Spinal cord (tissue), 10 donors: ENCODE measurements at places on chromosomes 6 and 20.

GRCh38 chr6:15132854-15133670 is 112.8 kb upstream of the JARID2 start:
- no peak for DNase-seq

DNA sequence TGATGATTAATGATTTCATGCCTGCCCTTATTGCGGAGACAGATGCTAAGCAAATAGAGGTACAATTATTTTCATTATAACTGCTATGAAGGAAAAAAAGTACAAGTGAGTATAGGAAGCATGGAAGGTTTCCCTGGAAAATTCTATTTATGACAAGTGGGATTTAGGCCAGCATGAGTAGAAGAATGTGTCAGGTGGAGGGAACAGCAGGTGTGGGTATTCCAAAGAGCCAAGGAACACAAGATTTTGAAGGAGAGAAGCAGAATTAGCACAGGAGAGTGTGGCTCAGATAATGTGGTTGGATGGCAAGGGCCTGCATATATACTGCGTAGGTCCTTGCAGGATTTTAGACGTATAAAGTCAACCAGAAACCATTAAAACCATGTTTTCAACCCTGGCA is 11.4 kb downstream of the PLCB1 start:
- no peak for DNase-seq

GRCh38 chr20:2692036-2692885 is at the start of gene EBF4:
Gene EBF4, plus strand, starts transcription at chr20:2692780. Its CDS starts 866 bp downstream, at chr20:2693646.
- DNase-seq, result peak; percentile 77

- DNase-seq, result no peak
Observed at GRCh38 chr6:89679215-89680120, 40.9 kb upstream of the LYRM2 start.

GRCh38 chr6:3159805-3160781 is 2.7 kb upstream of the TUBB2A start:
- peak; percentile 40 for DNase-seq

- DNase-seq, result no peak
Observed at GRCh38 chr20:3011752-3012151, 31.7 kb upstream of the GNRH2 start.

DNA sequence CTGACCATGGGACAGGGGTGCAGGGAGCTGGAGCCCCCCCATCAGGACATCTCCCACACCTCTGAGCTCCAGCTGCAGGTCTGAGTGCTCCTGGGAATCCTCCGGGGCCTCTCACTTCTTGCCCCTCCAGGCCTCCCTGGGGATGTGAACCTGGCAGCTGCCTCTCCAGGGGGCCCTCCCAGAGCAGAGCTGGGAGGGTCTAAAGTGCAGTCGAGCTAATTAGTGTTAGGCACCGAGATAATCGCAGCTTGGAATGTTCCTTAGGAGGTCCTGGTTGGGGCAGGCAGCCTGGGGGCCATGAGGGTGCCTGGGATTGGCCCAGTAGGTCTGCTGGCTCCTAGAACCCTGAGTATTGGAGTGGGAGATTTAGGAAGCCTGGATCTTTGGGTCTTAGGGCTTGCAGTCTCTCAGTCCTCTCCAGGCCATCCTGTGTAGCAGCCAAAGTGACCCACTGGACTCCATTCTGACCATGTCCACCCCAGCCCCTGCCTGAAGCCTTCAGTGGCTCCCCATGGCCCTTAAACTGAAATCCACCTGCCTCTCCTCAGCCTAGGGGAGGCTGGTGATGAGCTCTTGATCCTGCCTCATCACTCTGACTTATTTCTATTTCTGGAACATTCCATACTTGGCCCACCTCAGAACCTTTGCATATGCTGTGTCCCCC is 26.0 kb downstream of the CEBPB start:
- no peak for DNase-seq

GRCh38 chr20:38369389-38369788 is 23.1 kb downstream of the LBP start:
- DNase-seq, result no peak

DNA sequence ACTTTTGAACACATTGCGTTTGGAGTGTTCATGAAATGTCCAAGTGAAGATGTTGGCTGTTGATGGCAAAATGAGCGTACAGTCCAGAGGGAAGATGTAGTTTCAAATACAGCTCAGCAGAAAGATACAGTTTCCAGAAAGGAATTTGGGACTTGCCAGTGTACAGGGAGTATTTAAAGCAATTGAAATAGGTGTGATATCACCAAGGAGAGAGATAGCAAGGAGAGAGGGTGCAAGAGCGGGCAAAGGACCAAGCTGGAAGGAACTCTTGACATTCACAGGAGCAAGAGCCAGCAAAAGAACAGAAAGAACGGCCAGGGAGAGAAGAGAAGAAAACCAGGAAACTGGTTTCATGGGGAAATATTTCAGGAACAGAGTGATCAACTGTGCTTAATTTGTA is 47.8 kb downstream of the CARMIL1 start:
- DNase-seq, result no peak

DNA sequence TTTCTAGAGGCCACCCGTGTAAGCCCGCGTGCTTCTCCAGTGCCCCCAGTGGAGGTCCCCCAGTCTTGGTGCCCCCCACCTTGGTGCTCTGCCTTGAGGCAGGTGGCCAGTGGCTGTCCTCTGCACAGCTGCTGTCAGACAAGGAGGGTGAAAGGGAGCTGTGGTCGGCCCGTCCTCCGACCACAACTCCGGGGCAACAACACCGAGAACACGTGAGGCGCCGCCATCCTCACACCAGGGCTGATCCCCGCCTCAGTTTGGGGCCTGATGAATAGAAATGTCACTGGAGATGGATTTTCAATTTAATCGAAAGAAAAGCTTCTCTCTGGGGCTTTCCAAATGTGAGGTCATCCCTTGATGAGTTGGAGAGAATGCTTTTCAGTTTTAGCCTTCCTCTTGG is 304.6 kb downstream of the CDH4 start:
- DNase-seq, result no peak

DNA sequence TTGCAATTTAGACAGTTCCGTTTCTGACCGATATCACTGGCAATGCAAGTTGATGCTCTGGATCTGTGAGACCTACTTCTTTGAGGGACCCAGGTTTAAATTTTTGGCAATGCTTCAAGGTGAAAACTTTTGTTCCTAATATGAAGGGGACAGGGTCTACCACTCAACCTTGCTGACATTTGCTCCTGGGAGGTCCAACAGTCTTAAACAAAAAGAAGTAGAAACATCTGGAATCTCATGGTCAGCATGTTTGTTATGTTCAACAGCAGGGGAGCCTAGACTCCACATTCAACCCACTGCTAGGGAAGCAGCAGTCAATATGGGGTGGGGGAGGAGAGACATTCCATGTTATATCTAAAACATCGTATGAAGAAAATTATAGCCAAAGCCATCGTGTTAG is 196.4 kb downstream of the SIM1 start:
- DNase-seq, result no peak

GRCh38 chr20:9467995-9468394 is 46.4 kb upstream of the LAMP5 start:
- DNase-seq, result no peak

- no peak for DNase-seq
Observed at GRCh38 chr20:36035745-36036144, 67.4 kb downstream of the CNBD2 start.

DNA sequence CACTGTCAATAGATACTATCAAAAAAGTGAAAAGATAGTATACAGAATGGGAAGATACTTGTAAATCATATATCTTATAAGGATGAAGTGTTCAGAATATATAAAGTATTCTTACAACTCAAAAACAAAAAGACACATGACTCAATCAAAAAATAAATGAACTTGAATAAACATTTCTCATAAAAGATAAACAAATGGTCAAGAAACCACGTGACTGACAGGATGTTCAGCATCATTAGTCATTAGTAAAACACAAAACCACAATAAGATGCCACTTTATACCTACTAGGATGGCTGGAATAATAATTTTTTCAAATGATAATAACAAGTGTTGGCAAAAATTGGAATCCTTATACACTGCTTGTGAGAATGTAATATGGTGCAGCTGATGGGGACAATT is 729.1 kb upstream of the HS3ST5 start:
- no peak for DNase-seq

DNA sequence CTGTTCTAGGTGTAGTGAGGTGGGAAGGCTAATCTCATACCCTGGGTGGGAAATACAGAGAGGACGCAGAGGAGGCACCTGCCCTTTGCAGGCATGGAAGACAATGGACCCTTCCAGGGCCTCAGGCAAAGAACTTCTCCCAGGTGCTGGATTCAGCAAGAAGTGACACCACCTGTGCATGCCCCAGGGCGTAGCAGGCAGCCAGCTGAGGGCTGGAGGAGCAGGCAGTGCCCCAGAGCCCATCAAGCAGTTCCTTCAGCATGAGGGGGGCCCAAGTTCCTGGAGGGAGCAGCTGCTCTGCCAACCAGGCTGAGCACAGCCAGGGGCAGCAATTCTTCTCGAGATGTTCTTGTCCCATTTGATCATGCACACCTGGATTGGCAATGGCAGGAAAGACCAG is 170.3 kb upstream of the PDE10A start:
- no peak for DNase-seq

DNA sequence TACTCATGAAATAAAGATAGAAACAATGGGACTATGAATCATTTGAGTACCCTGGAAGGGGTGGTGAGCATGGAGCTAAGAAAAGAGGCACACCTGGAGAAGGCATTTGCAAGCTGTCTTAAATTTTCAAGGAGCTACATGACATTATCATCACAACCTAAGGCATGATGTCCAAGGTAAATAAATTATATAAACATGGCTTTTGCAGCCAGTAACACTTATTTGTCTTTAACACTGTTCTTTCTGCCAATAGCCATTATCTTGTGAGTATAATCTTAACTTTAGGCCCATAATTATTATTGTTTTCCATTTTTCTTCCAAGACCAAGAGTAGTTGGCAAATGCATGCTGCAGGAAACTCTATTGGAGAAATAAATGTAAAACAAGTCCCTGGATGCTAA is 63.7 kb downstream of the ALDH5A1 start:
- no peak for DNase-seq
